ENCODE measurements at places on chromosomes 1 and 21.
A peak's percentile ranks its signal among the peaks of the same experiment; 100 is the strongest.

GRCh38 chr1:34619256-34619655 is 135.6 kb upstream of the GJB5 start:
- DNase-seq, result no peak

GRCh38 chr1:239260842-239261241 is 125.5 kb upstream of the CHRM3 start:
- no peak for DNase-seq

- no peak for DNase-seq
Measured at GRCh38 chr1:230340526-230341161, 85.5 kb downstream of the PGBD5 start.

- DNase-seq, result no peak
Measured at GRCh38 chr1:169576241-169576934, 9.9 kb downstream of the F5 start.

- no peak for DNase-seq
Measured at GRCh38 chr1:152904688-152905440, 3.5 kb upstream of the IVL start.

- no peak for DNase-seq
Measured at GRCh38 chr21:44456214-44456914, 1.1 kb downstream of the LRRC3 start.

GRCh38 chr1:234022302-234022701 is 117.8 kb downstream of the SLC35F3 start:
- no peak for DNase-seq

- DNase-seq, result no peak
Measured at GRCh38 chr1:232581932-232582331, 48.0 kb downstream of the SIPA1L2 start.

DNA sequence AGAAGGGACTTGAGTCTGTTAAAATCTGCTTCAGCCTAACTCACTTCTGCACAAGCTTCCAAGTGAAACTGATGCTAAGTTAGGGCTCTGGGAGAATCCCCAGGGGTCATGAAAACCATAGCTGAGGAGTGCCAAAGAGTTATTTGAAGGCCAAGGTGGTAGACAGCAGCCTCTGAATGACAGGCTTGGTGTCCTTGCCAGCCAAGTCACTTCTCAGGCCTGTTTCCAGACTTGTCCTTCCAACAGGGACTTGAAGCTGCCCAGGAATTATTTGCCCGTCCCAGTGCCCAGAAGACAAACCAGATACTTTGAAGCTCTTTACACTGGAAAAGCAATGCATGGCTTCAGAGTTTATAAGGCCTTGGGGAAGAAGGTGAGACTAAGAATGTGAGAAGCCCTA is 33.6 kb downstream of the RNASEL start:
- DNase-seq, result no peak

DNA sequence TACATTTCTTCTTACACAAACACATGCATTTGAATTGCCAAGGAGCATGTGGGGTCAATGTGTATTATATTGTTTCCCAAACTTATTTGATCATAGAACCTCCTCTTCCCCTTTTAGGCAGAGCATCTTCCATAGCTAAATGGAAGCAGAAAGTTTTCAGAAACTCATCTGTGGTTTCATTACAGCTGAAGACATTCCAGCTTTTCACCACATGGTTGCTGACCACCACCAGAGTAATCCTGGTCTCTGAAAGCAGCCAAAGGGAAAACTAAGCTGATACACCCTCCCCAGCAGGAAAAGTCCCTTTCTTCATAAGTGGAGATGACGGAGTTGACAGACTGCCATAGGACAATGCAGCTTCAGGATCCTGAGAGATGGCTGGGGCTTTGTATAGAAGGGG is 30.2 kb upstream of the OTUD3 start:
- no peak for DNase-seq

GRCh38 chr1:30724175-30724574 is 790 bp upstream of the MATN1 start:
- DNase-seq, result no peak

- DNase-seq, result peak; percentile 38
Measured at GRCh38 chr1:94805912-94806311, 14.2 kb upstream of the SLC44A3 start.

- DNase-seq, result peak; percentile 6
Measured at GRCh38 chr1:219812491-219813203, 115.7 kb downstream of the SLC30A10 start.

- DNase-seq, result no peak
Measured at GRCh38 chr1:161499099-161500039, 5.9 kb upstream of the FCGR2A start.

- DNase-seq, result no peak
Measured at GRCh38 chr1:26745191-26745590, 42.6 kb upstream of the PIGV start.

- DNase-seq, result no peak
Measured at GRCh38 chr1:91885213-91885715, 687 bp downstream of the TGFBR3 start.
